Fibroblast of skin of abdomen (primary cell): ENCODE measurements at places on chromosomes 7 and 10.

DNA sequence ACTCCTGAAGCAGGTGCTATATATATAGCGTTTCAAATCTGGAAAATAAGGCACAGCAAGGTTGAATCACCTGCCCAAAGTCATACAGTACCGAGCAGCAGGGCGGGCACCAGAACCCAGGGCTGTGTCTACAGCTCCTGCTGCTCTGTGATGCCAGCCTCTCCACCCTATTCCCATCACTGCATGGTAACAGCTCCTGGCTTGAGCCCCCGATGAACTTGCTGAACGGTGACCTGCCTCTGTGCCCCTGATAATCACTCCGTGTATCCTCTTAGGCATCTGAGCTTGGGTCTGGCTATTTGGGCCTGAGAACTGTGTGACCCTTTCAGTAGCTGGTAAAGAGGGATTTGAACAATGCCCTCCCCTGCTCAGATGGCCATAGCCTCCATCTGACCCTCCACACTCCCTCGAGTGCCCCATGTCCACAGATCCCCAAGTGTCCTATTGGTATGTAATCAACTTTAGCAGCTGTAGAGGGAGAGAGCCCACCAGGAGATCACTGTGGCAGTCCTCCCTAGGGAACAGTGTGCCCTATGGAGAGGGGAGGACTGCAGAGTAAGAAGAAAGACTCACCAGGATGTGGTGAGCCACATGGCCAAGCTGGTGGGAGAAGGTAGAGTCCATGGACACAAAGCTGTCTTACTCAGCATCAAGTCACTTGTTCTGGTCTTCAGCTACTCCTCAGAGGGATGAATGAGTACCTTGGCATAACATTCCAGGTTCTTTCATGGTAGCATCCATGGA lies 1.1 kb upstream of the ARHGAP22 start:
- peak; percentile 34 for DNase-seq

- no peak for DNase-seq
Observed at GRCh38 chr7:135648235-135648634, 14.1 kb upstream of the STMP1 start.

DNA sequence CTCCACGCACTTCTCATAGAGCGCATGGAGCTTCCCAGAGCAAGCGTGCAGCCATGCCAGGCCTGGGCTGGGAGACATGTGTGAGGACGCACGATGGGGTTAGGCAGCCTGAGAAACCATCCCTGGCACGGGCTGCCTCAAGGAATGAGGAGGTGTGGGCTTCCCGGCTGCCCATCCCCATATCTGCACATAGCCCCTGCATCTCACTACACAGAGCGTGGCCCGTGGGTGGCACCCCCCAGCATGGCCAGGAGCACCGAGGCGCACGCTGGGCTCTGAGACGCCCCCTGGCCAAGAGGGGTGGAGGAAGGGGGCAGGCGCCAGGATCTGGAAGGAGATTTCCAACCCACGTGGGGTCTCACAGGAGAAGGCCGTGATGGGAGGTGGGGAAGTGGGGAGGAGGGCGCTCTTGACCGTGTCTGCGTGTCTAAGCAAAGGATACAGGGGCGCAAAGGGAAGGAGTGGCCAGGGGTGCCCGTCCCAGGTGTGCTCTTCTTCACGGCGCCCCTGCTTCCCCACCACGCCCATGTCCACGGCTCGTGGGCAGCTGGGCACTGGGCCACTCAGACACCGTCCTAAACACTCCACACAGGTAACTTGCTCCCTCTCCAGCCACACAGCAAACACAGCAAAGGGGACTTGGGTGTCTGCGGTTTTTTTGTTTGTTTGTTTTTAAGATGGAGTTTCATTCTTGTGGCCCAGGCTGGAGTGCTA lies 340.5 kb downstream of the PTPRN2 start:
- DNase-seq, result no peak

- DNase-seq, result no peak
Observed at GRCh38 chr7:68155676-68156075, 1159.0 kb downstream of the TYW1 start.

- no peak for DNase-seq
Observed at GRCh38 chr10:12027539-12027938, 15.1 kb downstream of the UPF2 start.

GRCh38 chr7:3042861-3043489 lies 692 bp downstream of the CARD11 start:
- DNase-seq, result no peak

GRCh38 chr10:131495224-131495623 lies 183.7 kb upstream of the TCERG1L start:
- no peak for DNase-seq

DNA sequence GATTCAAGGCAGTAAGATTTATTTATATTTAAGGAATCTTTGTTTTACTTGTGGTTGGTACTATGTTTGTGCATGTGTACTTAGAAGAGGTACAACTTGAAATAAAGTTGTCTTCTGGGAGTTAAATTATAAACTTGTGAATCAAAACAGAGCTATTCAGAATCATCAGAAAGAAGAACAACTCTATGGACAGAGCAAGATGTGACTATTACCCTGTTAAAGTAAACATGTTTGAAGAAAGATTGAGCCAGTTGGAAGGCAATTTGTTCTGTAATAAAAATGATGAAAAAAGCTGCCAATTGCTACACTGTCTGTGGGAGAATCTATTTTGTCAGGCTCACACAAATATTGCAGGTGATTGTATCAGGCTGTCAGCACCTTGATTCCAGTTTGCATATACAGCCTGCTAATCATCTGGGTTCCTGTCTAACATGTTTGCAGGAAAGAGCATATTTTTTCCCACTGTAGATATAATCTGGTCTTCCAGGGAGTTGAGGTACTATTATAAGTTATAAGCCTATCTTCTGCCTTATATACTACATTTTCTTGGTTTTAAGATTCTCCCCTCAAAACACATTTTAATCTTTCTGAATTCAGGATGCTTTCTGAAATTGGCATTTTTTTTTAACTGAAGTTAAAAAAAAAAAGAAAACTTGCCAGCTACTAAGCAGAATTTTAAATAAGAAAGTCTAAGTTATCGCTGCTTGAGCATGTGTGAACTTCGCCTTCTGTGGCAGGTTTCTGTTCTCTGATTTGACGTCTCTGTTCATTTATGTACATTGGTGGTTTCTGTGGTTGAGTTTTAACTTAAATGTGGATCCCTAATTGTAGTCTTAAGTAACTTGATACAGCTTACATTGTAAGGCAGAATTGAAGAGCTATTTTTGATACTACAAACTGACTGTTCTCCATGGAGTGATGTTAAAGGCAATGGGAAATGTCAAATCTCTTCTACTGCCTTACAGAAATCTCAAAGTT lies 46.0 kb downstream of the ZNRF2 start:
- no peak for DNase-seq

- DNase-seq, result no peak
Observed at GRCh38 chr7:139094596-139094995, 14.9 kb downstream of the ZC3HAV1 start.

GRCh38 chr7:26709210-26709990 lies 155.0 kb downstream of the SKAP2 start:
- DNase-seq, result no peak

DNA sequence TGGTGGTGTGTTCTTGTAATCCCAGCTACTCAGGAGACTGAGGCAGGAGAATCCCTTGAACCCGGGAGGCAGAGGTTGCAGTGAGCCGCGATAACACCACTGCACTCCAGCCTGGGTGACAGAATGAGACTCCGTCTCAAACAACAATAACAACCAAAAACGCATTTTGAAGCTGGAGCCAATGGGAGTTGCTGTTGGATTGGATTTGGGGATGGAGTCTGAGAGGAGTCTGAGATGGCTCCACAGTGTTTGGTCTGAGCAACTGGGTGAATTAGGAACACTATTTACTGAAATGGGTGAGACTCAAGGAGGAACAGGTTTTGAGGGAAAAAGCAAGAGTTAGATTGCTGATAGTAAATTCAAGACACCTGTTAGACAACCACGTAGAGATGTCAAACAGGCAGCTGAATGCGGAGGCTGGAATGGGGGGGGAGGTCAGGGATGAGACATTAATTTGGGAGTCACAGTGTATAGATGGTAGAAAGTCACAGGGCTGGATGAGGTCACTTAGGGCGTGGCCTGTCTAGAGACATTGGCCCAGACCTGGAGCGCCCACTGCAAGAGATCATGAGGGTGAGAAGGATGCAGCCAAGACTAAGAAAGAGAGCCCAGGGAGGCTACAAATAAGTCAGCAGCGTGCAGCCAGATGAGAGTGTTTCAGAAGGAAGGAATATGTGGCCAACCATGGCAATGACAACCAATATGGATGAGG lies 56.4 kb downstream of the CYCS start:
- DNase-seq, result no peak

GRCh38 chr10:9028231-9028630 lies 973.7 kb downstream of the GATA3 start:
- peak; percentile 18 for DNase-seq

DNA sequence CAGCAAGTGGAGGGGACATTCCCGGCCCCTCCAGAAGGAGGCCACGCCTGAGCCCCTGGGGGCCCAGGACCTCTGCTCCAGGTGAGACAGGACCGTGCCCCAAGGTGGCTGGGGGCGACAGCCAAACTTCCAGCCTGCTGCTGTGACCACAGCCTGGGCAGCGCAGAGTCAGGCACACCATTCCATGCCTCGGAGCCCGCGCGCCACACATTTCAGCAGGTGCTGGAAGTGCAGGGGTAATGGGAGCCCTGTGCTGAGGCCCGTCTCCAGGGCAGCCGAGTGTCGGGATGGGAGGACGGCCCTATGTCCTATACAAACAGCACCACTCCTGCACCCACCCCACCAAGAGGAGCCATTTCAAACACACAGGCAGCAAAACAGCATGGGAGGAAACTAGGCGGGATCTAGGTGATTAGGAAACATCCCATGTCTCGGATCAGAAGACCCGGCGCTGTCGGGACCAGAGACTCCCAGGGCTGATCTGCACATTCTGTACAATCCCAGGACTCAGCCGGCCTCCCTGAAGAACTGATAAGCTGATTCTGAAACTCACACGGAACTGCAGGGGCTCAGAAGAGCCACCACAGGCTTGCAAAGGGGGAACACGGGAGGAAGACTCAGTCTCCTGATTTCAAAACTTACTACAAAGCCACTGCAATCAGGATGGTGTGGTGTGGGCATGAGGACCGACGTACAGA lies 272.3 kb downstream of the ELFN1 start:
- DNase-seq, result no peak

DNA sequence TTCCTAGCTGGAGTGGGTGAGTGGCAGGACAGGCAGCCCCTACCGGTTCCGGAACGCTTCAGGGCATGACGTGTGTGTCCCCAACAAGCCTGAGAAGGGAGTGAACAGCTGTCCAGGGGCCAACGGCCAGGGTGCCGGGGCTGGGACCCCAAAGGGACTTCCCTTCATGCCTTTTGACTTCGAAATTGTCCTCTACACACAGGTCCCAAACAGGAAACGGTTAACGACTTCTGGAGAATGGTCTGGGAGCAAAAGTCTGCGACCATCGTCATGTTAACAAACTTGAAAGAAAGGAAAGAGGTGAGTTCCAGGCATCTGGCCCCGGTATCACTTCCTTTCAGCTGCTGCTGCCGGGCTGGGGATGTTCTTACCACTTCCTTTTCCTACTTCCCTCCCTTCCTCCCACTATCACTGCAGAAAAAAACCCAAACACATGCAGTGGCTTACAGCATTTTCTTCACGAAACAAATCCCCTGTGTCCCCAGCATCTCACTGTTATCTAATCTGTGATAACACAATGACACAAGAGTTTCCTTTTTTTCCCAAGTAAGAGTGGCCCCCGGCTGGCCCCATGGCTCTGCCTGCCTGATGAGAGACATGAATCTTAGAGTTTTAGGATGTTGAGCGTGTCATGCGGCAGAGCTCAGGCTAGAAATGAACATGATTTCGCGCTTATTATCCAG lies 63.2 kb downstream of the MKI67 start:
- no peak for DNase-seq

- no peak for DNase-seq
Observed at GRCh38 chr10:22699976-22700375, 14.4 kb downstream of the PIP4K2A start.

- DNase-seq, result no peak
Observed at GRCh38 chr7:105685161-105685560, 103.9 kb upstream of the EFCAB10 start.

DNA sequence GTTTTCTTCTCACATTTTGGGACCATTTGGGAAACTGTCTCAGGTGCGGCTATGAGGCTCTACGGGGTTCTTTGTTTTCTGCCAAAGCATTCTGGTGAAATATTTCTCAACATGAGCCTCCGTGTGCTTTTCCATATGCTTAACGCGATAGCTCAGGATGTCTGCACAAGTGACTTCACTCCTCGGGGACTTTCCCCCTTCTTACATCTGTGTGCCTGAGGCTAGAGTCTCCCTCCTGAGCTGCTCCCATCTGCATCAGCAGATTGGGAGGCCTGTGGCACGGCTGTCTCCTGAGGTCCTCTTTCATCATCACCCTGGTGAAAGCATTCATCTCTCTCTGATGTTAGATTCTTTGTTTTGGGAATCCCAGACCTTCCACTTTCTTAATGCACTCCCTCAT lies 1190.9 kb downstream of the TYW1 start:
- peak; percentile 49 for DNase-seq

DNA sequence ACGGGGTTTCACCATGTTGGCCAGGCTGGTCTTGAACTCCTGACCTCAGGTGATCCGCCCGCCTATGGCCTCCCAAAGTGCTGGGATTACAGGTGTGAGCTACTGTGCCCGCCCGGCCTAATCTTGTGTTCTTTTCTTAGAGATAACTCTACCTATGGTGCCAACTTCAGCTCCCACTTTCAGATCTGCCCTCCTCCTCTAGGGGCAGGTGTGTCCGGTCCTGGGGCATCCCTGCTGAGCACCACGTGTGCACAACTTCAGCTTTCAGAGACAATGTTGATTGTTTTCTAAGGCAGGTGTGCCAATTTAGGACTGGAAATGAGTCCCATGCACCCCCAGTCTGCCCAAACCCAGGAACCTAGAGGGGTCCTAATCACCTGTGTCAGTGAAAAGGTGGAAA lies 18.5 kb upstream of the FXYD4 start:
- no peak for DNase-seq

DNA sequence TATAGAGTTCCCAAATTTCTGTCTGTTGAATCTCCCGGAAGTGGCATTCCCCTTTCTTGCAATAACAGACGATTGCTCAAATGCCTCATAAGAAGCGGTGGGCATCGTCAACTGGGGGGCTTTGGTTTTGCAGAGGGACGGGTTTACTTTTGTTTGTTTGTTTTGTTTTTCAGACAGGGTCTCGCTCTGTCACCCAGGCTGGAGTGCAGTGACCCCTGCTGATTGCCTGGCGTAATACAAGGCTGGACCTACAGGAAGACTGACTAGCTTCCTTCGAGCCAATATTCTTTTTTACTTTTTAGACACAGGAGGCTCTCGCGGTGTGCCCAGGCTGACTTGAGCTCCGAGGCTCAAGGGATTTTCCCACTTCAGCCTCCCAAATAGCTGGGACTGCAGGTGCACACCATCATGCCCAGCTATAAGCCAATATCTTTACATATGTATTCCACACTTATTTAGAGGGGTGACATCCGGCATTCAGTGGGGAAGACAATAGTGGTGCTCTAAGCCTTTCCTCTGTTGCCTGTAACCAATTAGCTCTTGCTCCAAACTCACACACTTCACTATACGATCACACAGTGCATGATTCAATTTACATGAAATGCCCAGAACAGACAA lies 58.1 kb downstream of the FHIP2A start:
- DNase-seq, result no peak
